Fibroblast of pulmonary artery (primary cell): ENCODE measurements at places on chromosomes 12 and 14.

GRCh38 chr14:77377502-77377844 is 294 bp downstream of the SAMD15 start:
- DNase-seq, result no peak

GRCh38 chr12:27424631-27425230 is 21.8 kb upstream of the SMCO2 start:
- peak; percentile 86 for DNase-seq

DNA sequence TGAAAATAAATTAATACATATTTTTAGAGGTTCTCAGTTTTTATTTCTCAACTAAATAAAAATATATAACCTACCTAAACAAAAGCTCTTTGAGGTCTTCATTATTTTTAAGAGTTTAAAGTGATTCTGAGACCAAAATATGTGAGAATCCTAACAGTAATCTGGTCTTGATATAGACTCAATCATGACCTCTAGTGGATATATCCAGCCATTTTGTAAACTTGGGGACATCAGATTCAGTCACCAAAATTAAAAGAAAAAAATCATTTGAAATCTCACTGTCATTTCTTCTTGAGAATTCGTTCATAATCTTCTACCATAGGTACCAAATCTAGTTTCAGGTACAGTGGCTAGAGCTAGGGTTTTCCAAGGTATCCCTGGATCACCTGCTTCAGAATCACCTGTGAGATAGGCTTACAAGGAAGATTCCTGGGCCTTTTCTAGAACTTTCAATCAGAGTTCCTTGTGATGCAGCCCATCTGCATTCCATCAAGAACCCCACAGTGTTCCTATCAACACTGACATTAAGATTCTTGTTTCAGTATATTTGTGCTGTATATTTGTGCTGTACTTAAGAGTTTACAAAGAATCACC is 214.9 kb downstream of the ADAMTS20 start:
- DNase-seq, result peak; percentile 72

DNA sequence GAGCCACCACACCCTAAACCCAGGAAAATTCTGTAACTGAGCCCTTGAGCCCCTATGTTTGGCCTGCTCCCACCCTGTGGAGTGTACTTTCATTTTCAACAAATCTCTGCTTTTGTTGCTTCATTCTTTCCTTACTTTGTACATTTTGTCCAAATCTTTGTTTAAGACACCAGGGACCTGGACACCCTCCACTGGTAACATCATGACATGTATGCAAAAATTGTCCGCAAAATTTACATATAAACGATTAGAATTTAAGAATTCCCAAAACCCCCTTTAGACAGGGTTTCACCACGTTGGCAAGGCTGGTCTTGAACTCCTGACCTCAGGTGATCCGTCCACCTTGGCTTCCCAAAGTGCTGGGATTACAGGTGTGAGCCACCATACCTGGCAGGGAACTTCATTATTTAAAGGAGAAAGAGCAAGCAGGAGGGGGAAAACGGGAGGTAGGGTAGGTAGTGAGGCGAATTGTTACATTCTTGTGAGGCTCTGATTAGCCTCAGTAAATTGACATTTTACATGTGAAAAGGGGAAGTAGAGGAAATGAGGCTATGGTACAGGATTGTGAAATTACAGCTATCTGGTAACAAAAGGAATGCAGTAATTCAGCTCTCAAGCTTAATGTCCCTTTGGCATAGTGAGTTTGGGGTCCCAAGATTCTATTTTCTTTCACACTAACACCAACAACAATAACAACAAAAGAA is 27.6 kb downstream of the TUBA1A start:
- no peak for DNase-seq

DNA sequence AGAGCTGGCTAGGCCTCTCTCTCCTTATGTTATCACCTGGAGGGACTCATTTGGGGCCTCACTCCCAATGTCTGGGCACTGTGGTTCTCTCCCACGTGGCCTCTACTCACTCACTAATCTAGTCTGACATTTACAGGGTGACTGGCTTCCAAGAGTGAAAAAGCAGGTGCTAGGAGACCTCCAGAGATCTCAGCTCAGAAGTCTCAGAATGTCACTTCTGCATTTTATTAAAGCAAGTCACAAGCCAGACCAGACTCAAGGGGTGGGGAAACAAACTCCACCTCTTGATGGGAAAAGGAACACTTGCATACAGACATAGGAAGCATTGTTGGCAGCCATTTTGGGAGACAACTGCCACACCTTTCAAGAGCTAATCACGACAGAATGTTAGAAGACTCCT is 175.9 kb downstream of the MON2 start:
- DNase-seq, result no peak

- peak; percentile 86 for DNase-seq
Observed at GRCh38 chr12:13023811-13024530, 20.2 kb upstream of the FAM234B start.

GRCh38 chr14:58637040-58637390 is 747 bp upstream of the DACT1 start:
- DNase-seq, result peak; percentile 84

DNA sequence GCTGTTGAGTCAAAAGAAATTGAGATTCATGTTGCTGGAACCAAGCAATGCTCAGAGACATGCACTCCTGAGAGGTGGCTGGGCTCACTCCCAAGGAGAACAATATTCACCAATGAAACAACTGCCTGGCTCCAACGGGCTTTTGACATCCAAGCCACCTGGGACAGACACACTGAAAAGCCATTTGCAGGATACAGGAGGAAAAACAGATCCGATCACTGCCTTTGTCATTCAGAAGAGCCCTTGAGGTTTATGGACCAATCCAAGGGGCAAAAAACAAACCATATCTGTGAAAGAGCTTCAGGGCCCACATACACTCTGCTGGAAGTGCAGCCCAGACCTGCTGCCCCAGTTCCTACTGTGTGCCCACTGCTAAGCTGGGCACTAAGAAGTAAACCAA is 277.5 kb downstream of the NUAK1 start:
- no peak for DNase-seq

GRCh38 chr12:103769240-103769945 is 71.6 kb downstream of the NT5DC3 start:
- DNase-seq, result no peak

DNA sequence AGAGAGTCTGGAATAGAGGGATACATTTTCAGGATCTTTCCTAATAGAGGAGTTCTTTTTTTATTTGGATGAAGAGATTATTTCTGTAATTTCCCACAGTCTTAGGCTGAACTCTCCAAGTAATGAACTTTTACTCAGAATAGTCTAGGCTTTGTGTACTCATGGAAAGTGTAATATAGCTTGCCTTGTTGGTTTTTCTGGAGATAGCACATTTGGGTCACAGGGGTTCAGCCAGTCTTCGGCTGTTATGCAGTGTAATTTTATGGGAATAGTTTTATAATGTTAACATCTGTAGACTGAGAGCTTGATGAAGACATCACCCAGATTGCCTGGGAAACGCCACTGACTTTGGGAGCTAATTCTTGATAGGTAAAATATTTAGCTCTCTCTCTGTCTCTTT is 450.8 kb downstream of the RAD51B start:
- DNase-seq, result no peak

DNA sequence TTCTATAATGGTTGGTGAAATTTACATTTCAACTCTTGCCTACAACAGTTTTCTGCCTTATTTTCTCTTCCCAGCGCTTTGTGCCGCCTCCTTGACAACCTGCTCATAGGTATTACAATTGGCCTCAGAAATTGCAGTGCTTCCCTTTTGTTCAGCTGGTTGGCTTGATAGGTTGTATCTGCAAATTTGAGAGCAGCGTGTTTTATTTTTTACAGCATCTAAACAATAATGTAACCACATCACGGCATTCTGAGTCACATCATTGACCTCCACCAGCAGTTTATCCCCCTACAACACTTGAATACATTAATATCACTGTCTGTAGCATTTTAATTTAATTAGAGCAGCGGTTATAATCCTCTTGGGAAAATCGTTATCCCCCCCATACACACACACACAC is 99.4 kb downstream of the ETV6 start:
- DNase-seq, result no peak

DNA sequence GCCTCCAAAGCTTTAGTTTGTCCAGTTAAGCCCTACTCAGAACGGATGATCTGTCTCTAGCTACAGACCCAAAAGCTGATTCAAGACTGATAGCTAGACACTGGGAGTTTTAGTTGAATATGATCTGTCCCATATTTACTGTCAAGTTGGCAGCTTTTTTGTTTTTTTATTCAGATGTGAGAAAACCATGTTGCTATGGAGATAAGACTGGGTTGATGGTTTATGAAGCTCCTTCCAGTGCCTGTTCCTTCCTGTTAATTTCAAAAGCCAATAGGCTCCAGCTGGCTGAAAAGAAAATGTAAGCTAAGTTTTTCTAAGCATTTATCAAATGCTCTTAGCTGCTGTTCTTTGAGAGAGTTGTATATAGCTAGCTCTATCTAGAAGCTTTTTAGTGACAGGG is 4.7 kb downstream of the DYNLL1 start:
- no peak for DNase-seq

DNA sequence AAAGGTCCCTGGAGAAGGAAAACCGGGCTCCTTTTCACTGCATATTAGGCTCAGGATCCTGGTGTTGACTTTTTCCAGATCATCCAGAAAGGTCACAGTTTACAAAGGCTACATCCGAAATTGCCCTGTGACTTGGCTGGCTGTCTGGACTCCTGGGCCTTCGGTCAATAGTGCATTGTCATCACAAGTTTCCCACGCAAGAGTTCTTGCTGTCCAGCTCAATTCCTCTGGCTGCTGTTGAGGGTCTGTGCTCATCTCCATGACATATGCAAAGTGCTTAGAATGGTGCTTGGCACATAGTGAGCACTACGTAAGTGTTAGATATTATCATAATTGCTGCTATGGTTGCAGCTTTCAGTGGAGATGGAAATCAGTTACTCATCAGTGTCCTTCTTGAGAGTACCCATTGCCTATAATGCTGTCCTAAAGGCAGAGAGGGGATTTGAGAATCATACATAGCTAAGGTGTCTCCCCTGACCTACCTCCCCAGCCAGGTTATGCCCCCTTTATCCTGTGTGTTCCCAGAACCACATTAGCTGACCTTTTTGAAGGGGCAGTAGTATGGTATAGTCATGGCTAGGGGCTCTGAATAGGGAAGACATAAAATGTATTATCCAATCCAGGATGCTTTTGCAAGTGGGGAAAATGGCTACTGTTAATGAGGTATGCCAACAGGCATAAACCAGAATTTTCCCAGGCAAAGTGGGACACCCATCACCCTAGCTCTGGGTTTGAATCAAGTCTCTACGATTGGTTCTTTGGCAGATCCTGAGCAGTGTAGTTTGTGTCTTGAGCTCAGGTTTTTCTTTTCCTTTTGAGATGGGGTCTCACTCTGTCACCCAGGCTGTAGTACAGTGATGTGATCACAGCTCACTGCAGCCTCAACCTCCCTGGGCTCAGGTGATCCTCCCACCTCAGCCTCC is 132.0 kb upstream of the CCND2 start:
- DNase-seq, result no peak

GRCh38 chr14:57089901-57090300 is 178.8 kb downstream of the EXOC5 start:
- no peak for DNase-seq

GRCh38 chr14:54567639-54568561 is 972 bp downstream of the SAMD4A start:
- peak; percentile 62 for DNase-seq

DNA sequence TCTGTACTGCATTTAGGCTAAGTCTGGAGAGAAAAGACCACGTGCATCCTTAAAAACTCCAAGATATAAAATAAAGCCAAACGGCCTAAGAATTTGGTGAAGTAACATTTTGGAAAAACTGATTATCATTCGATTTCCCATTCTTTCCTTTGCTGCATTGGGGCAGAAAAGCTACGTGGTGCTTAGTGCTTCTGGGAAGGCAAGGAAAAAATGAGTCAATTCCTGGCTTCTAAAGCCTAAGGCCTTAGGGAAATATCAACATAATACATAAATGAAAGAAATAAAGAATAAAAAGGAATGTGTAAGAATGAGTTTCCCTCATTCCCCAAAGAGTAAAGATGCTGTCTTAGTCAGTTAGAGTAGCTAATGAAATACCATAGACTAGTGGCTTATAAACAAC is 520.5 kb downstream of the GLT1D1 start:
- no peak for DNase-seq

- peak; percentile 60 for DNase-seq
Observed at GRCh38 chr14:64253672-64254071, 40.5 kb downstream of the ESR2 start.

DNA sequence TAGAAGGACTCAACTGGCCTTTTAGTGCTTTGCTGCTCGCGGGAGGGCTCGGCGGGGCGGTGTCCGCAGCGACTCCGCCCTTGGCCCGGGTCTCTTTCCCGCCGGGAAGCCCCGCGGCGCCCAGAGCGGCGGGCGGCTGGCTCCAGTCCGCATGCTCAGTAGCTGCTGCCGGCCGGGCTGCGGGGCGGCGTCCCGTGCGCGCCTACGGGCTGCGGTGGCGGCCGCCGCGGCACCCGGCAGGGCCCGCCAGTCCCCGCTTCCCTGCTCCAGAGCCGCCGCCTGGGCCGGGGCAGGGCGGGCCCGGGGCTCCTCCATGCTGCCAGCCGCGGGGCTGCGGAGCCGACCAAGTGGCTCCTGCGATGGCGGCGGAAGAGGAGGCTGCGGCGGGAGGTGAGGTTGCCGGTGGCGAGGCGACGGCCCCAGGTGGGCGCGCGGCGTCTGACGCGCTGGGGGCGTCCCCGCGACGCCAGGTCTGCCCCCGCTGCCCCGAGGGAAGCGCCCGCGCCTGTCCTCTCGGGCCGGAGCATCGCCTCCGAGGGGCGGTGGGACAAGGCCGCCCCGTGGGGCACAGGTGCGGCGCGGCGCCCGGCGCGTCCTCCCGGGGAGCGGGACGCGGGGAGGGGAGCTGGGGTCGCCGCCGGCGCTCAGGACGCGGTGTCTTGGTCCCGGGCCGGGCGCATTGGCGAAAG is at the start of gene BMAL2:
BMAL2 (plus strand) TSS at position 123 of the 689 bp plus-strand sequence; CDS start at position 360, 237 bp downstream.
- DNase-seq, result peak; percentile 42

DNA sequence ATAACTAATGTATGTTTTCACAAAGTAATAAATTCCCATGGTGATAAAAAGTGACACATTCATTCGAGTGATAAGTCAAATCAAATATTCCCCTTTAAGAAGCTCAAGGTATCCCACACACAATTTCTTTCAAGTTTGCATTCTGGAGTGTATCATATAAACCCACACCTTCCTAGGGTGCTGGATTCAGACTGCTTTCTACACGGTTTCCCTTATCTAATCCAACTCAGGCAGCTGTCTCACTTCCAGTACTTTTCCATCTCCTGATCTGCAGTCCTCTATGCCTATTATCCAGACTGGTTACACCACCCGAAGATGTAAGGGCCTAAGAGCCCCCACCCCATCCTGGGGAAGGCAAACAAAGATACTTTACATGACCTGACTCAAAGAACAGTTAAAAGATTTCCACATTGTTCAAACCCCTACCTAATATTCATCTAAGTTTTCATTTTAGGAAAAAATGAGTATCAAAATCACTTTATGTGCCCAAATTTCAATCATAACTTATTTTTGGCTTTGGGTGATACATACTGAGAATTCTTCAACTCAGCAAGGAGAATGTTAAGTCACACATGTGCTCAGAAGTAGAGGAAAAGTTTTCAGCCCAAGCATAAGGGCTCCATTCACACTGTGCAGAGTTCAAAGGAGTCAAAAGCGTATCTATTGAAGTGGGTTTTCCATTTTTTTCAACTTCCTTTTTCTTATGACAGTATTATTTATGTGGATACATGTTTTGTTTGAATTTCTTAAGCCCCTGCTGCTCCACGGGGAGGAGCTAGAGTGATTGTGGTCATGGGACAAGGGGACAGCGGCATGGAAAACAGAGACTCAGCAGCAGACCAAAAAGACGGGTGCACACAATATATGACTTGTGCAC is 41.8 kb downstream of the CORO1C start:
- peak; percentile 68 for DNase-seq
